NCI-H1930 (cell line): ENCODE measurements at places on chromosomes 3 and 15.

DNA sequence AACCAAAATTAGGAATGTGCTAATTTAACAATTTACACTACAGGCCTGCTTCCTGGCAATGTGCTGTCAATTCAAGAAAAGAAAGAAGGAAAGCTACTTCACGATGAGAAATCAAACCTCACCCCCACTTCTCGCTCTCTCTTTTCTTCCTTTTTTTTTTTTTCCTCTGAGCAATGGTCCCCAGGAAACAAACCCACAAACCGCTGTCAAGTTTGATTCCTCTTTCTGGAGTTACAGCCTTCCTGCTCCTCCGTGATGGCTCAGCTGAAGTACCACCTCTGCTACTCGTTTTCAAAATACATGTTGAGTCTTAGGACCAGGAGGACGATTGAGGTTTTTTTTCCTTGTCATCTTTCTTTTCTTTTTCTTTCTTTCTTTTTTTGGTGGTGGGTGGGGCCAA, 3.4 kb upstream of the TRIM71 start:
- DNase-seq = no peak

- no peak for DNase-seq
These were observed 1237.5 kb downstream of the ZPLD1 start for GRCh38 chr3:103672346-103672745.

- no peak for DNase-seq
These were observed 1.2 kb downstream of the SS18L2 start for GRCh38 chr3:42591811-42592210.

DNA sequence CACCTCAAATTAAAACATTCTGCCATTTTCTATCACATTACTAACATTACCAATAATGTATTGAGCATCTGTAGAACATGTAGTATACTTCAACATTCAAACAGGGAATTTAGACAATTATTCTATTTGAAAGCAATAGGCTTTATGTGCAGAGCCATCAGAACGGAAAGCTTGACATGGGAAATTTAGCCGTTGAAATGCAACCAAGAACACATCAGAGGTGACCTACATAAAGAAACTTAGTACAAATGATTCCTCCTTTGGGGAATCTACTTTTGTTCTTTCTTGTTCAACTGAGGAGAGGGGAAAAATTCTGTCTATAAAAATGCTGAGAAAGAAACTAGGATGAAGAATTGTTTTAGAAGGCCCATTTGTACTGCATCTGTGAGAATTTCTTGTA, 38.6 kb upstream of the RBMS3 start:
- no peak for DNase-seq

GRCh38 chr15:74616366-74616939, 817 bp downstream of the CLK3 start:
- DNase-seq = no peak

- DNase-seq = no peak
These were observed 19.3 kb upstream of the TMEM108 start for GRCh38 chr3:133018921-133019320.
